Stimulated activated CD8-positive, alpha-beta memory T cell treated with anti-CD3 and anti-CD28 coated beads, Interleukin-15, amount 100 ng/mL, for 24 hours (primary cell): ENCODE measurements at places on chromosomes 2 and 18.

- DNase-seq, result no peak
Measured at GRCh38 chr2:239436669-239437335, 36.0 kb upstream of the HDAC4 start.

DNA sequence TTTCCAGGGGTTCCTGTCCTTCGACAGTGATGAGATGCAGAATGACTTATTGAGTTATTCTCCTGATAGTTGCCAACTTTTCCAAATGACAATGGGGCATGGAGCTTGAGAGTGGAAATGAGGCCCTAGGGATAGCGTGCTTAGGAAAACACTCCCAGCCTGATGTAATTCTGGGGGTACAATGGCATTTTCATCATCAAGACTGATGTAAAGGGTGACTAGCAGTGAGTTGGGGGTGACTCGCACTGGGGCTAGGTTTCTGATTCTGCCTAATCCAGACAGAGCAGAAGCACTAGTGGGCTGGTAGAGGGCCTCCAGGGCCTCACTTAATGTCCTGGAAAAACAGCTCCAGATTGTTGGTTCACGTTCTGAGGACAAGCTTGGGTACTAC is 34.0 kb upstream of the IL37 start:
- no peak for DNase-seq

GRCh38 chr2:59665021-59665420 is 888.4 kb downstream of the BCL11A start:
- DNase-seq, result no peak

DNA sequence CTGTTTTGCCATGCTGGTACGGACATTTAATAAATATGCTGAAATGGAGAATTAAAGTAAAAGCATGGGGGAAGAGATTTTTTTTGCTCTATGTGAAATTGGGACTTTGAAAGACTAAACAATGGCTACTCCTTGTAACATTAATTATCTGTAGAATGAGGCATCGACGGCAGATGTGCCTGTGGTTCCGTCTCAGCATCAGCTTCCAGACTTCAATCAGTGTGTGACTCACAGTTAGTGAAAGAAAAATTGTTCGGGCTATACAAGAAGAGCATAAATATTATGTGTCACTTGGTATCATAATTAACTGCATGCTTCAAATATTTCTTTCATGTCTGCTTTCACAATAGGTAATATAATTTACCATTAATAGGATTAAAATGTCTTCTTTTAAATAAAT is 117.0 kb upstream of the SMIM21 start:
- DNase-seq, result no peak

DNA sequence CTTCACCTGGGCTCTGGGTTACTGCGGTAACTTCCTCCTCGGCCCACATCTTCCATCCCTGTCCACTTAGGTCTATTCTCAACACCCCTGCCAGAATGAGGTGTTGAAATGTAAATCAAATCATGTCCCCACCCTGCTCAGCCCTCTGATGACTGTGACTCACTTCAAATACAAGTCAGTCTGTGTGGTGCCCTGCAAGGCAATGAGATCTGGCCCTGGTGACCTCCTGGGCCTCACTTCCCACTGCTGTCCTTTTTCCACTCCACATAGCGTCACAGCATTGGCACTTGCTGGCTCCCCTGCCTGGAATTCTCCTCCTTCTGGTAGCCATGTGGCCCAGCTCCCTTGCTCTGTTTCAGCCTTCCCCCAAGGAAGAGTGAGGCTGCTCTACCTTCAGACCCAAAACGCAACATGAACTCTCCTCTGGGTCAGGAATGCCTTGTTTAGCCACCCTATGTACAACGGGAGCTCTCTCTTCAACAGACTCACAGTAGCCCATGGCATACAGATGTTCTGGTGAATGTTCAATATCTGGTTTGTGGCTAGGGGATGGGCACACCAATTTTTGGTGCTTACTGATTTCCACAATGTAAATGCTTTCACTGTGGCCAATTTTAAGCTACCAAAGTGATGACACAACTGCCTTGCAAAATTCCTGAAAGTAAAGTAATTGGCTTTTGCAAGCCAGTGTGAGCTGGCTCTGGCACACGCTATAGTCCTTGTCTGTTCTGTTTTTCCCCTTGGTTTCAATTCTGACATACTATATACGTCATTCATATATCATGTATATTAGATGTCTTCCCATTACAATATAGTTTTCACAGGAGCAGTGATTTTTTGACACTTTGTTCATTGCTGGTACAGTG is 550.3 kb upstream of the HS6ST1 start:
- no peak for DNase-seq

DNA sequence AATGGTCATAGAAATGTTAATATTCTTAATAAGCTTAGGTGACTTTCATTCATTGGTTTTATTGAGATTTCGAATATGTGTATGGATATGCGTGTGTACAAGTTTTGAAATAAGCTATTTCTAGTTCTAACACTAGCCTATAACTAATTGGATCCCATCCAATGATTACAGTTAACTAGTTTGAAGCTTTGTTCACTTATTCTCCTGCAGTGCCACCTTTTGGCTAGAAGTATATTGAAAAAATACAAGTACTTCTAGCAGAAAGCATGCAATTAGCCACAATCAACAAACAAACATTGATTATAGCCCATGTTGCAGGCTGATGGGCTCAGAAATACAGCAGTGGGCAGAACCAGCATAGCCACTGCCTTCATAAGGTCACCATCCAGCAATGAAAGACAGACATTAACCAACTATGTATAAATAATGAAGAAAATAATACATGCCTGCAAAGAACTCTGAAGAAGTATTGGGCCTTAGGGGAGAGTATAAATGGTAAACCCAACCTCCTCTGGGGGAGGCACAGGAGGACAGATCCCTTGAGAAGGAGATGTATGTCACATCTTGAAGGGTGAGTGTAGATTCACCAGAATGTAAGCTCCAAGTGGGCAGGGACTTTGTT is 5.1 kb upstream of the PIEZO2 start:
- DNase-seq, result no peak

DNA sequence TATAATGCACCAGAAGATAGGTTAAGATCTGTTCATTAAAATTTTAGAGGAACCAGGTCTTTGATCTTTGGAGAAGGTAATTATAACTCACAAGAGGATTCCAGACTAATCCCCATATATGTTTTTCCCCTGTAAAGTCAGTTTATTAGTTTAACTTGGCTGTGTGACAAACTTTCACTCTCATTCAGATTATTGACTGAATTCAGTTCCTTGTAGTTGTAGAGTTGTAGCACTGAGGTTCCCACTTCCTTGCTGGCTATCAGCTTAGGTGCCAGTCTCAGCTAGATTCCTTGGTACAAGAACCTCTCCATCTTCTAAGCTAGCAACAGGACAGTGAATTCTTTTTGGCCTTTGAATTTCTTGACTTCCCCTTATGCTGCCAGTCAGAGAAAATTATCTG is 19.1 kb downstream of the REG1A start:
- DNase-seq, result no peak

- no peak for DNase-seq
Measured at GRCh38 chr2:37934591-37935513, 9.8 kb downstream of the RMDN2 start.

DNA sequence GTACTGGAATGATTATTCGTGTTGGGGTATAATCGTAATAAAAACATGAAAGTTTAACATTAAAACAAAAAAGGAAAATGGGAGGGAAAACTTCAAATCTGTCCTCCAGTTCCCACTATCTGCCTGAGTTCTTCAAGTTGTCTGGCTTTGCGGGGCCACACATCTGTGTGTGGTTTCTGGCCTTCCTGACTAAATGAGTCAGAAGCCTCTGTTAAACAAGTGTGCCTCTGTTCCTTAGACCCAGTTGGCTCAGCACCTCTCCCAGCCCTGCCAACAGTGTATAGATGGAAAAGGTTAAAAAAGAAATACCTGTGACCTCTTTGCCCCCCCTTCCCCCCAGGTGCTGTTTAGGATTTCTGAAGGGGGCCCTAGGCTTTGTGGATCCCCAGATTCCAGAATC is 30.2 kb downstream of the XDH start:
- no peak for DNase-seq

GRCh38 chr18:28404694-28405093 is 227.8 kb upstream of the CDH2 start:
- DNase-seq, result no peak

DNA sequence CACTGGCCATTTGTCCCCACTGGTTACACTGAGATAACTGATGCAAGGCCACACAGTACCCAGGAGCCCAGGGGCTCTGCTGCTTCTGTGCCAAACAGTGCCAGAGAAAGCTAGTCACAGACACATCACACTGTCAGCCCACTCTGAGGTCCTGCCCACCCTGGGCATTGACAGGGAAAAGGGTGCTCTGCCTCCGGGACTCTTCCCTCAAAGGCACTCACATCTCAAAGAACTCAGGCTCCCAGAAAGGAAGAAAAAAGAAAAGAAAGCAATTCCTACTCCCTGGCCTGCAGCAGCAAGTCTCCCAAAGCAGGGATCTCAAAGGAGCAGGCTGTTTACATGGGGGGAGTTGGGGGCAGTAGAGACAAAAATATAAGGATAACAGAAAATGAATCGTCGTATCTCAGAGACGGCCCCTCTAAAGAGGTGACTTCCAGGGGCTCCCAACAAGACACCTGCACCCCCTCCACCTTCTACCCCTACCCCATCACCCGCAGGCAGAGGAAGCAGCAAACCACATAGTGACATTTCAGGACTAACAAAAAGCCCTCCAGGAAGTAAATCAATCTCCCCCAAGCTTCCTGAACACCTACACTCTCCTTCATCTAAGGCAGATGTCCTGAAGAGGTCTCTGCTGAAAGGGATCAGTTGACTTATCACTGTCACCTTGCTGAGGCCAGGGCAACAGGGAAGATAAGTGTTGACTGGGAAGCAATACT is 247.6 kb downstream of the TNS1 start:
- DNase-seq, result no peak

DNA sequence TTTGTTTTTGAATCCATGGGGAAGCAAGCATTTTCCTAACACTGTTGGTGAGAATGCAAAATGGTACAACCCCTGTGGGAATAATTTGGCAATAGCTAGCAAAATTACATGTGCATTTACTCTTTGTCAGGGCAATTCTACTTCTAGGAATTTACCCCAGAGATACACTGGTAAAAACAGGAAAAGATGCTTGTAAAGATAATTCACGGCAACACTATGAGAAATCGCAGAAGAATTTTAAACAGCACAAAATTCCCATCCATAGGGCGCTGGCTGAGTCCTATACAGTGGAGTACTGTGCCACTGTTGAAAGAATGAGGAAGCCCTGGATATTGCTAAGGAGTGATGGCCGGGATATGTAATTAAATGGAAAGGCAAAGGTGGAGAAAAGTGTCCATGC is 75.8 kb downstream of the DGKD start:
- DNase-seq, result no peak

- no peak for DNase-seq
Measured at GRCh38 chr2:12624905-12625598, 91.7 kb upstream of the TRIB2 start.

- no peak for DNase-seq
Measured at GRCh38 chr2:170420961-170421687, 243.2 kb downstream of the MYO3B start.

- no peak for DNase-seq
Measured at GRCh38 chr2:138763971-138764370, 16.2 kb downstream of the NXPH2 start.

DNA sequence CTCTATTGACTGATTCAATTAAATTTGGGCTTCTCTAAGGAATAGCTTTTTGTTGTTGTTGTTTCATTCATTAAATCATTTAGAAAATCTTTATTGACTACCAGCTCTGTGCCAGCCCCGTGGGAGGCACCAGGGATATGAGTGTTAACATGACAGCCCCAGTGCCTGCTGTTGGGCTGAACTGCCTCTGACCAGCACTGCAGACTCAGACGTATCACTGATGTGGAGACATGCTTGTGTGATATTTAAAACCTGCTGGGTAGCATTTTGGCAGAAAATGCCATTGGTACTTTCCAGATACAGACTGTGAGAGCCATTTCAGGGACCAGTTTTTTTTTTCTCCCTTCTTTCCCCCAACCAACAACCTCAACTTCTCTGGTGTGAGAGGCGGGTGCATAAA is 38.6 kb upstream of the KCNF1 start:
- no peak for DNase-seq

- DNase-seq, result peak; percentile 50
Measured at GRCh38 chr2:27663285-27664153, at the start of the genes SLC4A1AP and SUPT7L. TSS of gene SLC4A1AP (plus strand) at chr2:27663889. CDS start at chr2:27663915, 26 bp downstream. TSS of gene SUPT7L (minus strand) at chr2:27663614. CDS start at chr2:27662192, 1,422 bp downstream.

GRCh38 chr2:199100326-199101110 is 357.2 kb downstream of the SATB2 start:
- no peak for DNase-seq

DNA sequence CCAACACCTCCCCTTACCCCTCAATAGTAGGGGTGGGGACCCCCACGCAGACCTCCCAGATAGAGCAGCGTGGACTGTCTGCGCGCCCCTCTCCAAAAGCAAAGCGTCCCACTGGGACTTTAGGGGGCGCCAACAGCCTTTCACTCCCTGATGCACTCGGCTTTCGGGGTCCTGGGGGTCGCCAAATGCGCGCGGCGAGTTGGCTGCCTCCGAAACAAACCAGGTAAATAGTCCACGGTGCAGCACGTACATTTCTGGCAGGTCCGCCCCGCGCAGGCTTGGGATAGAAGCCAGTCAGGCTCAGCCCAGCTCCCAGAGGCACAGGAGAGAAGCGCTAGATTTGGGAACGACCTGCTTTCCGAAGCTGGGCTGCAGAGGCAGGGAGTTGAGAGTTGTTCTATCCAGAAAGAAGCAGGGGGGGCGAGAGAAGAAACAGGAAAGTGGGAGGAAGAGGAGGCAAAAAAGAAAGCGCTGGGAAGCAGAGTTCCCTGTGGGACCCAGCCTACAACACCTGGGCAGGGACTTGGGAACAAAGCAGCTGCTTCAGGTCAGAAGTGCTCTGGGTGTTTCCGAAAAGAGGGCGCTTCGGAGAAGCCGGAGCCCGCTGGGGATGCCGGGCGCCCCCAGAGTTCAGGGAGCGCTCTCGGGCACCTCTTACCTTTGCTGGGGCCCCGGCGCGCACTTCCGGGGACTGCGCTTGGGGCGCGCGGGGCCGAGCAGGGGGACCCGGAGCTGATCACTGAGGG is 544 bp downstream of the EVA1A start:
- no peak for DNase-seq

GRCh38 chr2:241011296-241011600 is 12.8 kb downstream of the SNED1 start:
- no peak for DNase-seq

GRCh38 chr18:67179726-67180125 is 336.8 kb downstream of the DSEL start:
- no peak for DNase-seq

DNA sequence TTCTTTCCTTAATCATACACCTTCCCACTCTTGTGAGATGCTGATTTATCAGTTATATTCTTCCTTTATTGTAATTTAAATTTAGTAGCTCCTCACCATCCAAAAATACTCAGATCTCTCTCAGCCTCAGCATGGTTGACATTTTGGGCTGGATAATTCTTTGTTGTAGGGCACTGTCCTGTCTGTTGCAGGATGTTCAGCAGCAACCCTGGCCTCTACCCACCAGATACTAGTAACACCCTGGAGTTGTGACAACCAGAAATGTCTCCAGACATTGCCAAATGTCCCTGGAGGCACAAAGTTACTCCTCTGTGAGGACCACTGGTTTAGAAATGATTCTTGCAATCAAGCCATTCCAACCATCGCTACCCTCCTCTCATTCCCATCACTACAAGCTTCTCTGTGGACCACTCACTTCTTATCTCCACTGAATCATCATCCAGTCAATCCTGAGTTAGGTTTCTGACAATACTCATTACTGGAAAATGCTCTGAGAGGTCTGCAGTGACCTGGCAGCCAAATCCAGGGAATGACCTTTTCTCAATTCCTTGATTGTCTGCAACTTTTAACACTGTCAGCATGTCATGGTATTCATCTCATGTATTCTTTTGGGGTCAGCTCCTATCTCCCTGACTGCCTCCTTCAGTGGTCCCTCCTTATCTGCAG is 43.3 kb downstream of the OSBPL6 start:
- DNase-seq, result no peak

- DNase-seq, result no peak
Measured at GRCh38 chr18:55179835-55180234, 220.6 kb upstream of the CCDC68 start.
